ENCODE measurements at places on chromosomes 4 and X. TPM values are rescaled to one million over a fixed set of nuclear protein-coding genes. Genes with fewer than 3 reads are reported as not detected.

DNA sequence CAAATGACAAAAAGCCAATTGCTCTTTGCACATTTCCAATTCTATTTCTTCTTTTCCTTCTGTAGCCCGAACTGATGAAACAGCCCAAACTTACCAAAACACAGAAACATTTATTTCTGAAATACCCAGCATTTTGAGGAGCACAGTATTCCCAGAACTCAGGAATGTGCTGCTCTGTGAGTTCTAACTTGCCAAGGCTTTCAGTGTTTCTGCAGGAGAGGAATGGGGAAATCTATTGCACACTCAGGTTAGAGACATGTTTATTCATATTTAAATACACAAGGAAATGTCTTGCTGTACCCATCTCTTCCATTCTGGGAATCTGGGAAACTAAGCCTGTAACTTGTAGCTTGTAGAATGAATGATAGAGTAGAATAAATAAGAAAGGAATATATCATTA, 10.7 kb downstream of the TMPRSS11D start:
- no peak for DNase-seq

- DNase-seq = no peak
Measured at GRCh38 chr4:113541933-113542332, 219.6 kb downstream of the CAMK2D start.

DNA sequence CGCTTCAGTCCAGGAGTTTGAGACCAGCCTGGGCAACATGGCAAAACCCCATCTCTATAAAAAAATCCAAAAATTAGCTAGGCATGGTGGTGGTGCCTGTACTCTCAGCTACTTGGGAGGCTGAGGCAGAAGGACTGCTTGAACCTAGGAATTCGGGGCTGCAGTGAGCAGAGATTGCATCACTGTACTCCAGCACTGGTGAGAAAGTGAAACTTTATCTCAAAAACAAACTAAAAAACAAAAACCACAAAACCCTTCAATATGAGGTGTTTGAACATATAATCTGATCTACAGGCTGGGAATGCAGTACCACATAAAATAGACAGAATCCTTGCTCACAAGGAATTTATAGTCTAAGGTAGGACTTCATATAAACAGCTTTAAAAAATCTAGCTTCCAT, 103.9 kb downstream of the PDS5A start:
- DNase-seq = no peak

DNA sequence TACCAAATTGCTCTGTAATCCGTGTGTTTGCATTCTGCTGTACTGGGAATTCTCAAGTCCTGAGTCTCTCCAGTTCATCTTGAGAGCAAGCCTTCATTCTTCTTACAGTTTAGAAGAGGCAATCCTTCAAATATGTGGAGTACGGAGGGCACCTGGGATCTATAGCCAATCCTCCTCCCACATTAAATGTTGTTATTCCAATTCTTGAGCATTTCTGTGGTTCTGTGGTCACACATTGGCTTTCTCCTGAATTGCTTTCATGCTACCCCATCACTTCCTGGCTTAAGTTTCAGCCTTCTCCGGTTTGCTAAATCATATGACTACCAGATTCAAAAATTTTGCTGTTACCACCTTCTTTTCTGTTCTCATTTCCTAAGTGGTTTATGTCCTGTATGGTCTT, 611.1 kb downstream of the PCDH19 start:
- no peak for DNase-seq

DNA sequence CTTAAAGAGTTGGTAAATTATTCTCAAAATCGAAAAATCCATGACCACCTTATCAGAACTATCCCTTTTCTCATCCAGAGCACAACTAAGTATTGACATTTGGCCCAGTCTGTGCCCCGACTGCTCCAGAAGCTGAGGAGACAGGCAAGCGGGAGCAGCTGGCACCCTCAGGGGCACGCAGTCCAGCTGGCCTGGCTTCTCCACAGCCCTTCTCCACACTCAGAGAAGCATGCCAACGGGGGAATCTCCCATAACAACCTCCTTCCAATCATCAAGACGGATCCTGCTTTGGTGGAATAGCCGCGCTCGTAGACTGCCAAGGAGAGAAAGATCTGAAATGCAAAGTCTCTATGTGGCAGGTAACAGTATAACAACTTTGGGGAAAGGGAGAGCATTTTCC, 85.4 kb downstream of the AFAP1 start:
- no peak for DNase-seq

DNA sequence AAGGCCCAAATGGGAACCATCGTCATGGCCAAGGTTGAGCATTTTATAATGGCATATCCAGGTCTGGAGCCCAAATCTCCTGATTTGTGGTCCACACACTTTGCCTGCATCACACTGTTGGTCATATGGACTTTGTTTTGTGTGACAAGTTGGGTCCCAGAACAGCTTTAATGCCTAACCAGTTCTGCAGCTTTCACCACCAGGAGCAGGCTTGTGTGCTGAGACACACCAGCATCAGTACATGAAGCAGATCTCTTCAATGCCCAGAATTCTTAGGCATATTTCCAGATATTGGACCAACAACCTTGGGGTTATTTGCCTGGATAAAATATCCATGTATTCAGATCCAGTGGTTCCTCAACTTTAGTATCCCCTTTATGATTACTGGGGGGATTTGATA, 371.3 kb downstream of the FBXW7 start:
- no peak for DNase-seq

DNA sequence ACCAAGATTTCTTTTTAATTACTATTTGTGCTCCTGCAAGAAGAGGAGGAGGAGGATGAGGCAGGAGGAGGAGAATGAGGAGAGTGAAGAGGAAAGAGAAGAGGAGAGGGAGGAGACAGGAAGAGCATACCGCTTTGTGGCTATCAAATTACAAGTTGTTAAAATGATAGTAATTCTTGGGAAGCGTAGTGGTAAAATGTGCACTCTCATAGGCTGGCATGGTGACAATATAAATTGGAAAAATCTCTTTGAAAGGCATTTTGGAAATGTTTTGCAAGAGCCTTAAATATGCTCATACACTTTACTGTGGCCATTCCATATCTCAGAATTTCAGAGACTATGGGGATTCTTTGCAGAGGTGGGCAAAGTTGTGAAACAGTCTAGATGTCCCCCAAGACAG, 53.2 kb downstream of the MXRA5 start:
- no peak for DNase-seq

- no peak for DNase-seq
Measured at GRCh38 chr4:178480105-178480504, 1037.9 kb upstream of the AGA start.

DNA sequence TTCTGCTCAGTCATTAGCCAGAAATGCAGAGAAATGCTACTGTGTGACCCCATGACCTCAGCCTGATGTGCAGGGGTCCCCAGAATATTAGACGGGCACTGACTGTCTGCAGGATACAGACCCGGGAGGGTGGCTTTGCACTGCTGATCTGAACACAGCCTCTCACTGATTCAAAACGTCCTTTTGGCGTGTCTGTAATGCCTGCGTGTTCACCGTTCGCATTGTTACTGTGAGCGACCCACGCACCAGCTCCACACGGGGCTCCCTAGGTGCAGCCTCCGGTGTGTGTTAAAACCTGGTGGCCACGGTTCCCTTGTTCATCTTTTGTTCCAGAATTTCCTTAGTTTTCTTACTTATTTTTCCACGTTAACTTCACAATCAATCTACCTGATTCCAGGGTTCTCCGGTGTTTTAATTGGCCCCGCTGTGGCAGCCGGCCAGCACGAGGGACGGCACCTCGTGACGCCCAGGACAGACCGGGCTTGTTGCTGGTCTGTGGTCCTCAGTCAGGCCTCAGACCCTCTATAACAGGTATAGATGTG, 32.0 kb upstream of the SPON2 start:
- DNase-seq = no peak

GRCh38 chr4:142373610-142374009, 472.5 kb downstream of the INPP4B start:
- peak; percentile 37 for DNase-seq

DNA sequence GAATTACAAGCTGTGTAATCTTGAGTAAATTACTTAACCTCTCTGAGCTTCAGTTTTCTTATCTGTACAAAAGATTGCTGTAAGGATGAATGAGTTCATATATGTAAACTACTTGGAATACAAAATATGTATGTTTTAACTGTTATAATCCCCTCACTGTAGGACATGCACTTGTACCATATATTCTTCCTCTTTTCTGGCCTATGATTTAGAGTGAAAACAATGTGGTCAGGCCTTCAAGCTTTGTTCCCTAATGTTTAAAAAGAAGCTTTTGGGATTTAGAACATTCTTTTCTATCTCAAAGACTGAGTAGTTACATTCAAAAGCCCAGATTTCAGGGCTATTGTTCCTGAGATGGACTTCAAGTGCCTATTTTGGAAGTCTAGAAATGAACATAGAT, 26.7 kb upstream of the GPRIN3 start:
- DNase-seq = no peak

The DRP2 gene
- total RNA-seq = 0.44 TPM

The MAGED4 gene
- 31.4 TPM for total RNA-seq

The DDIT4L gene
- total RNA-seq = 2.7 TPM

The ZNF157 gene
- 0.05 TPM for total RNA-seq

The XPNPEP2 gene
- not detected for total RNA-seq

The C1QTNF7 gene
- total RNA-seq = not detected

Measured in M059J (cell line).